HCT116 (cell line): ENCODE measurements at places on chromosomes 13 and 19.

GRCh38 chr13:107124129-107124718 is 556.3 kb upstream of the ARGLU1 start:
- no peaks in the 10 kb centered on the region for H3K36me3 ChIP-seq
- no peaks in the 10 kb centered on the region for H3K27me3 ChIP-seq
- no peak overlapping the region for H3K27ac ChIP-seq
- H3K4me3 ChIP-seq, result no peak overlapping the region
- DNase-seq, result no peak
- H3K4me1 ChIP-seq, result no peaks in the 10 kb centered on the region

- H3K27me3 ChIP-seq, result no peaks in the 10 kb centered on the region
- no peaks in the 10 kb centered on the region; the same call in 1 of the 2 replicates for H3K4me1 ChIP-seq
- no peak for DNase-seq
- no peaks in the 10 kb centered on the region for H3K36me3 ChIP-seq
These were observed 30.6 kb downstream of the DPF1 start for GRCh38 chr19:38193445-38193844.

- no peak for DNase-seq
- H3K27ac ChIP-seq, result no peak overlapping the region
- H3K36me3 ChIP-seq, result no peaks in the 10 kb centered on the region
- H3K4me1 ChIP-seq, result no peaks in the 10 kb centered on the region
These were observed 6.5 kb downstream of the TMEM255B start for GRCh38 chr13:113765564-113765910.

DNA sequence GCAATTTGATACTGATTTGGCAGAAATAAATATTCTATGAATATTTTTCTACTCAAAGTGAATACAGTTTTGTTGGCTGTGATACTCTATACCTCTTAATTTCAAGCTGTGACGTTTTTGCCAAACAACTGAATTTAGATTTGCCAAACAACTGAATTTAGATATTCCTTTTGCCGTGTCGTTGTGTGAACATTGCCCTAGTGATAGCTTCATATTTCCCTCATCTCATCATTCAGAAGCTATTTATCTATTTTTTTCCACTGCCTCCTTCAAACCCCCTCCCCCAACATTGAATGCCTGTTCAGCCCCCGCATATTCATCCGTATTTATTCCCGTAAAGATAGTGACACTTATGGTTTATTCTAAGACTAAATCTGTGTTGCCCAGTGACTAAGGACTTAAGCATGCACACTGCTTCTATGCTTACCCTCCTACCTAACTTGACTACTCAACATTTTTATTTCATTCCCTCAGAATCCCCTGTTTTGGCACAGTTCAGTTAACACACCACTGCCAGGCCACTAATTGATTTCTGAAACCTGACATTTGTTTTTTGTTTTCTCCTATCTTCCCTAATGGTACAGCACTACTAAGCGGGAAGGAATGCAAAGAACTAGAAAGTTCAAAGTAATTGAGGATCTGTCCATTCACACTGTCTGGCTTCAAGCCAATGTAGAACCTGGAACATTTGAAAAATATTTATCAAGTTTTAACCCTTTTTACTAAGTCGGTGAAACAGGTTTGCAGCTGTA is 2.8 kb upstream of the KLF5 start:
- H3K36me3 ChIP-seq, result no peaks in the 10 kb centered on the region
- H3K27me3 ChIP-seq, result no peaks in the 10 kb centered on the region
- peak overlapping the region; percentile 67 for H3K27ac ChIP-seq
- peak overlapping the region; percentile 15 for H3K4me3 ChIP-seq

GRCh38 chr13:30053939-30054338 is 203.5 kb upstream of the UBL3 start:
- no peaks in the 10 kb centered on the region for H3K4me1 ChIP-seq
- no peak overlapping the region for H3K4me3 ChIP-seq
- no peak for DNase-seq
- no peak overlapping the region for H3K27ac ChIP-seq
- no peaks in the 10 kb centered on the region for H3K27me3 ChIP-seq

GRCh38 chr13:37129866-37130265 is 24.4 kb upstream of the CSNK1A1L start:
- H3K4me1 ChIP-seq, result no peaks in the 10 kb centered on the region
- no peaks in the 10 kb centered on the region for H3K36me3 ChIP-seq
- no peak overlapping the region for H3K27ac ChIP-seq
- no peak overlapping the region for H3K4me3 ChIP-seq
- no peak for DNase-seq
- H3K27me3 ChIP-seq, result 0 out of 2 replicates have a peak, but pooled peaks cover 3% of the 10 kb centered on the region

- no peak overlapping the region for H3K27ac ChIP-seq
- no peak for DNase-seq
- H3K27me3 ChIP-seq, result no peaks in the 10 kb centered on the region
- peaks cover 16% of the 10 kb centered on the region; the same call in 1 of the 2 replicates for H3K36me3 ChIP-seq
- H3K4me1 ChIP-seq, result no peaks in the 10 kb centered on the region
These were observed 81.9 kb downstream of the TUBGCP3 start for GRCh38 chr13:112506046-112506445.

DNA sequence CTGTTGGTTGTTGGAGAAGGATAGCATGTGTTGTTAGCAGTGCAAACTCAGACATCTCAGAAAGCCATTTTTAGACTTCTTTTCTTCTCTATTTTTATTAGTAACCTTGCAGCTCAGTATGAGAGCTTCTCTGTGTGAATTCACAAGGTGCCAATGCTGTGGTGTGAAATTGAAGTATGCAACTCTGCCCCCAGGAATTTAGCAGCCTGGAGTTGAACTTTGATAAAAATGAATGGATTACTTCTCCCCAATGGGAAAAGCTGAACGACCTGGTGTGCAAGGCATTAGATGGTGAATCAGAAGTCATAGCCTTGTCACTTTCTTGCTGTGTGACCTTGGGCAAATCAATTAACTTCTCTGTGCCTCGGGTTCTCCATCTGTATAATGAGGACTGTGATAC is 512.3 kb upstream of the PCDH9 start:
- no peaks in the 10 kb centered on the region for H3K36me3 ChIP-seq
- H3K27ac ChIP-seq, result no peak overlapping the region
- no peak for DNase-seq
- no peak overlapping the region for H3K4me3 ChIP-seq

DNA sequence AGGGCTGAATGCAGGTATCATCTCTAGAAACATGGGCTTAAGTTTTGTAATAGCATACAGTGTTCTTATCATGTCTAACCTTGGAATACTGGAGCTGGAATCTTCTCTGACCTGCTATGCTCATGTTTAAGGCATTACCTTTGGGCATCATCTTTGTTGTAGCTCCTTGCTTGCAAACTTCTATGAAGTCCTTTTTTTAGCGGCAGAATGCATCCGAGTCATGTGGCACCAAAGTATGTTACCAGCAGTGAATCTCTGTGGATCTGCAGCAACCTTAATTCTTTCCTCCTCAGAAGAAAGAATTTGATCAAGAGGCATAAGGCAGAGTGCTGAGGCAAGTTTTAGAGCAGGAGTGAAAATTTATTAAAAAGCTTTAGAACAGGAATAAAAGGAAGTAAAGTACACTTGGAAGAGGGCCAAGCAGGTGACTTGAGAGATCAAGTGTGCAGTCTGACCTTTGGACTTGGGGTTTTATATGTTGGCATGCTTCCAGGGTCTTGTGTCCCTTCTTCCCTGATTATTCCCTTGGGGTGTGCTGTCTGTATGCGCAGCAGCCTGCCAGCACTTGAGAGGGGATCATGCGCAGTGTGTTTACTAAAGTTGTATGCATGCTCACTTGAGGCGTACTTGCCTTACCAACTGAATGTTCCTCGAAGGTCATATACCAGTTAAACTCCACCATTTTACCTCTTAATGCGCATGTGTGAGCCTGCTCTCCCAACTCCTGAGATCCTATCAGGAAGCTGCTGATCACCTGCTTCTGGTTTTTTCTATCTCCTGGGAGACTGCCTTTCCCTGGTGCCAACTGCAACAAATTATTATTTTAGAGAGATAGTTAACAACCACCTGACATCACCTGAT is 115.5 kb downstream of the LACC1 start:
- no peak overlapping the region for H3K27ac ChIP-seq
- H3K27me3 ChIP-seq, result no peaks in the 10 kb centered on the region
- no peak overlapping the region for H3K4me3 ChIP-seq
- DNase-seq, result no peak
- H3K36me3 ChIP-seq, result no peaks in the 10 kb centered on the region
- no peaks in the 10 kb centered on the region for H3K4me1 ChIP-seq

- DNase-seq, result no peak
- H3K4me3 ChIP-seq, result no peak overlapping the region
- H3K4me1 ChIP-seq, result no peaks in the 10 kb centered on the region
- no peaks in the 10 kb centered on the region for H3K27me3 ChIP-seq
These were observed 40.5 kb upstream of the GAS6 start for GRCh38 chr13:113904411-113904810.

DNA sequence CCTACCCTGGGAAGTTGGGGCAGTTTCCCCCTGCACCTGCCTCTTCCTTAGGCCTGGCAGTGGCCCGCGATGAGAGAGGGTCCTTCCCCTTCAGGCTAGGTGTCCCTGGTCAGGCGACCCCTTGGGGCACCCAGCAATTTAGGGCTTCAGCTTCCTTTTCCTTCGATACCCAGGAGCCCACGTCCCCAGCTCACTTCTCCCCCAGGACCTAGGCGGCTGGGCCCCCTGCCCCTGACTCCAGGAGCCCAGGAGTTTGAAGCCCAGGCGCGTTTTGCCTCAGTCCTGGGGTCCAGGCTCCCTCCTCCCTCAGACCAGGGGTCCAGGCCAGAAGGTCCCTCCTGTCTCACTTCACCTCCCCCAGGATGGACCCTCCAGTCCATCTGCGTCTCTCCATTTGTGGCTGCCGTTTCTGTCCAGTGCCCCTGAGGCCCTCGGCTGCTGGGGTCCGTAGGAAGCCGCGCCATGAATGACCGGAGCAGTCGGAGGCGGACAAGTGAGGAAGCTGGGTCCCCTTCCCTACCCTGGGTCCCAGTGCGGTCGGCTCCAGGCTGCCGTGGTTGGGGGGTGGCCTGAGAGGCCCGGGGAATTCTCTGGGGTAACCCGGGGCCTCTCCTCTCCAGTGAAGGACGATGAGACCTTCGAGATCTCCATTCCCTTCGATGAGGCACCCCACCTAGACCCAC is 714 bp downstream of the CCDC106 start:
- no peak for DNase-seq
- H3K36me3 ChIP-seq, result peaks cover 10% of the 10 kb centered on the region; the same call in 1 of the 2 replicates
- H3K27me3 ChIP-seq, result no peaks in the 10 kb centered on the region

DNA sequence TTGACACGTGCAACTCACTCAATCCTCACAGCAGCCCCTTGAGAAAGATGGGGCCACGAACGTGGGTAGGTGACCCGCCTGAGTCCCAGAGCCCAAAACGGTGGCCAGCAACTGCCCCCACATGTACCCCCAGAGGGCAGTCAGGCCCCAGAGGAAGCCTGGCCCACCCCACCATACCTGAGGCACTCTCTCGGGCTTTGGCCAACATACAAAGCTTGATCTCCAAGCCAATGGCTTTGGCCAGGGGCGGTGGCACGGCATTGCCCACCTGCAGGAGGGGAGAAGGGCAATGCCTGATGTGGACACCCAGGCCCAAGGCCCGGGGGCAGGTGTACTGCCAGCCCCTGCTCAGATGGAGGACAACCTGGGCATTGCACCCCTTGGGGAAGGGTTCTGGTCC is 14.3 kb upstream of the EIF3G start:
- H3K4me3 ChIP-seq, result no peak overlapping the region
- no peaks in the 10 kb centered on the region for H3K27me3 ChIP-seq
- H3K4me1 ChIP-seq, result no peaks in the 10 kb centered on the region
- H3K36me3 ChIP-seq, result peaks cover 66% of the 10 kb centered on the region; the same call in 1 of the 2 replicates
- no peak overlapping the region for H3K27ac ChIP-seq

- H3K4me3 ChIP-seq, result peak overlapping the region; percentile 93; the same call in 1 of the 2 replicates
- peak overlapping the region; percentile 85; the same call in 1 of the 2 replicates for H3K27ac ChIP-seq
- no peaks in the 10 kb centered on the region for H3K27me3 ChIP-seq
- H3K36me3 ChIP-seq, result no peaks in the 10 kb centered on the region
These were observed 692 bp downstream of the RGS9BP start for GRCh38 chr19:32676186-32676894.
